ENCODE measurements at places on chromosomes 3 and 15.

- DNase-seq, result no peak
Measured at GRCh38 chr3:22982981-22983587, 220.0 kb upstream of the UBE2E2 start.

DNA sequence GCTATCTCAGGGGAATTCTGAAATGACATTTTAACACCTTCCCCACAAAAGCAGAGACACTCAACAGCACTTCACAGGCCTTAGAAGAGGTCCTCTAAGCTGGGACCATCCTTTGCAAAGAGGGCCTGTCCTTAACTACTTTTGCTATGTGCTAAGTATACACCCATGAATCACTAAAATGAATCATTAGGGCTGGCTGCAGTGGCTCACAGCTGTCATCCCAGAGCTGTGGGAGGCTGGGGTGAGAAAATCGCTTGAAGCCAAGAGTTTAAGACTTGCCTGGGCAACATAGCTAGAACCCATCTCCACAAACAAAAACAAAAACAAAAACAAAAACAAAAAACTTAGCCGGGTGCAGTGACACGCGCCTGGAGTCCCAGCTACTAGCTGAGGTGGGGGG lies 53.9 kb upstream of the MELTF start:
- peak; percentile 14 for DNase-seq

DNA sequence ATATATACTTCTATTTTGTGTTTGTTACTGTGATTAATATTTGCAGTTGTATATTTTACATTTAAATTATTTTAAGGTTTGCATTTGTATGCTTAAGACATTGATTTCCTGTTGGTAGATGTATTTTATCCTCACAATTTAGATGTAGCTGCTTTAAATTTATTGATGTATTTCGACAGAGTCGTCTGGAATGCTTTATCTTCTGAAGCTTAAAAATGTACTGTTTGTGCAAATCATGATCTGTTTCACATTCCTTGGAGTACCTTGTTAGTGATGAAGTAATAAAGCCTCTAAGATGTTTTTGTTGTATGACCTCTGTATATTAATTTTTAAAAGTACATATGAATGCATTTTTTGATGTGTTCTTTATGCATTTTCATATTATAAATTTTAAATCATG lies 1.9 kb downstream of the CHD2 start:
- DNase-seq, result no peak

- no peak for DNase-seq
Measured at GRCh38 chr3:25469558-25469957, 41.5 kb downstream of the RARB start.

GRCh38 chr3:41792806-41793205 lies 169.1 kb downstream of the ULK4 start:
- no peak for DNase-seq
